ENCODE measurements at places on chromosomes 6 and 20. TPM values are rescaled to one million over a fixed set of nuclear protein-coding genes. Genes with fewer than 3 reads are reported as not detected.

GRCh38 chr6:13853871-13854270, 39.5 kb upstream of the MCUR1 start:
- H3K36me3 ChIP-seq, result peaks cover 5% of the 10 kb centered on the region
- no peaks in the 10 kb centered on the region for H3K4me1 ChIP-seq
- DNase-seq, result no peak
- H3K27me3 ChIP-seq, result peaks cover 15% of the 10 kb centered on the region
- no peak overlapping the region for H3K27ac ChIP-seq
- no peak overlapping the region for H3K4me3 ChIP-seq

GRCh38 chr6:158095031-158095430, 73.0 kb downstream of the SERAC1 start:
- no peaks in the 10 kb centered on the region for H3K4me1 ChIP-seq
- H3K36me3 ChIP-seq, result peaks cover 61% of the 10 kb centered on the region
- no peak overlapping the region for H3K27ac ChIP-seq
- no peak for DNase-seq
- no peak overlapping the region for H3K4me3 ChIP-seq

DNA sequence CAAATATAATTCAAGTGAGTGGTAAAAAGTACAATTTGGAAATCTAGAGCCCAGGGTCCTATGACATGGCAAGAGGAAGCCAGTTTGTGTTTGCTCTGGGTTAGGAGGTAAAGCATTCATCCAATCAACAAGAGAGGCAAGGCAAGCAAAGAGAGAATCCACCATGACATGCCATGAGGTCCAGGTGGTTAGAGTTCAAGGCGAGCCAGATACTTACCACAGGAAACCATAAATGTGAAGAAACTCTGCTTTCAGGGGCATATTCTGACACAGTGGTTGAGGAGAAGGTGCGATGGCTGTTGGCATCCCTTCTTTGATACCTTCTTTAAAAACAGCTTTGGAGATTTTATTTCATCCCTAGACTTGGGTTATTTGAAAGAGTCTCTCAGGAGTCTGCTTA, 193.8 kb upstream of the MAN1A1 start:
- H3K4me3 ChIP-seq, result no peak overlapping the region
- no peak for DNase-seq
- peaks cover 1% of the 10 kb centered on the region for H3K27me3 ChIP-seq
- peaks cover 21% of the 10 kb centered on the region for H3K4me1 ChIP-seq
- no peak overlapping the region for H3K27ac ChIP-seq

DNA sequence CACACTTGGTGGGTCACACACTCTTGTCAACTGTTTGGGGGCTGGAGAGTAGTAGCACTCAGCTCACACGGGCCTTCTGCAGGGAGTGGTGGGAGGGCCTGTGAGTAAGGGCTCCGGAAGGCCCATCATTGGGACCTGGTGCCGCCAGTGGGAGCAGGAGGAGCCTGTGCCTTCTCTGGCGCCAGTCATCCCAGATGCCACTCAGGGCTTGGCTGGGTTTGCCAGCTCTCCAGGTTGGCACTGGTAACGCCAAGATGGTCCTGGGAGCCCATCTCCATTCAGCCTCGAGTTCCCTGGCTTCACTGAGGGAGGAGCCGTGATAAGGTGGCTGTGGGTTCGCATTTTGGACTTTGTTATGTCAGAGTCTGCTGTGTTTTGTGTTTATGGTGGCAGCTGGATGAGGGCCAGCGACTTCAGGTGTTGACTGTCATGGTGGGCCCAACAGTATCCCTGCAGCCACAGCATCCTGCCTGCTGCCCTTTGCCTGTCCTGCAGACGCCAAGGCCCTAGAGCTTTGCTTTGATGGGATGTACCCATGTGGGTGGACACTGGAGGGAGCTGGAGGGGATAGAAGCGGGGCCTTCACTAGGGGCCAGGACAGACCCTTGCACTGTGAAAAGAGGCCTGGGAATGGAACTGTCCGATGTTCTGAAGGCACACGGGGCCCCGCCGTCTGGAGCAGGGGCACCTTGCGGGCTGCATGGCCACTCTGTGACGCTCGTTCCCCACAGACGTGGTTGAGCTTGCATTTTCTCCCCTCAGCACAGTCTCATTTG, 13.3 kb upstream of the DNAJC5 start:
- peaks cover 4% of the 10 kb centered on the region for H3K36me3 ChIP-seq
- no peaks in the 10 kb centered on the region for H3K27me3 ChIP-seq
- no peaks in the 10 kb centered on the region for H3K4me1 ChIP-seq
- H3K27ac ChIP-seq, result no peak overlapping the region

DNA sequence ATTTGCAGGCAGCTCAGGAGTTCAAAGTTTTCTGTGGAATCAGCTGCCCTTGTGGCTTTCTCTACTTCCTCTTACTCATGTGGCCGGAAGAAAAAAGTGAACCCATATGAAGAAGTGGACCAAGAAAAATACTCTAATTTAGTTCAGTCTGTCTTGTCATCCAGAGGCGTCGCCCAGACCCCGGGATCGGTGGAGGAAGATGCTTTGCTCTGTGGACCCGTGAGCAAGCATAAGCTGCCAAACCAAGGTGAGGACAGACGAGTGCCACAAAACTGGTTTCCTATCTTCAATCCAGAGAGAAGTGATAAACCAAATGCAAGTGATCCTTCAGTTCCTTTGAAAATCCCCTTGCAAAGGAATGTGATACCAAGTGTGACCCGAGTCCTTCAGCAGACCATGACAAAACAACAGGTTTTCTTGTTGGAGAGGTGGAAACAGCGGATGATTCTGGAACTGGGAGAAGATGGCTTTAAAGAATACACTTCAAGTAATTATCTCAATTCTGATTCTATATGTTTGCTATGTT, 1.1 kb downstream of the MGME1 start:
- DNase-seq, result peak; percentile 57
- H3K27ac ChIP-seq, result peak overlapping the region; percentile 99
- no peaks in the 10 kb centered on the region for H3K27me3 ChIP-seq
- H3K36me3 ChIP-seq, result peaks cover 33% of the 10 kb centered on the region
- peaks cover 67% of the 10 kb centered on the region for H3K4me1 ChIP-seq
- peak overlapping the region; percentile 91 for H3K4me3 ChIP-seq

- H3K4me3 ChIP-seq, result no peak overlapping the region
- H3K4me1 ChIP-seq, result no peaks in the 10 kb centered on the region
- H3K27ac ChIP-seq, result no peak overlapping the region
- DNase-seq, result no peak
- no peaks in the 10 kb centered on the region for H3K36me3 ChIP-seq
Measured at GRCh38 chr20:2006452-2007361, 12.8 kb upstream of the PDYN start.

DNA sequence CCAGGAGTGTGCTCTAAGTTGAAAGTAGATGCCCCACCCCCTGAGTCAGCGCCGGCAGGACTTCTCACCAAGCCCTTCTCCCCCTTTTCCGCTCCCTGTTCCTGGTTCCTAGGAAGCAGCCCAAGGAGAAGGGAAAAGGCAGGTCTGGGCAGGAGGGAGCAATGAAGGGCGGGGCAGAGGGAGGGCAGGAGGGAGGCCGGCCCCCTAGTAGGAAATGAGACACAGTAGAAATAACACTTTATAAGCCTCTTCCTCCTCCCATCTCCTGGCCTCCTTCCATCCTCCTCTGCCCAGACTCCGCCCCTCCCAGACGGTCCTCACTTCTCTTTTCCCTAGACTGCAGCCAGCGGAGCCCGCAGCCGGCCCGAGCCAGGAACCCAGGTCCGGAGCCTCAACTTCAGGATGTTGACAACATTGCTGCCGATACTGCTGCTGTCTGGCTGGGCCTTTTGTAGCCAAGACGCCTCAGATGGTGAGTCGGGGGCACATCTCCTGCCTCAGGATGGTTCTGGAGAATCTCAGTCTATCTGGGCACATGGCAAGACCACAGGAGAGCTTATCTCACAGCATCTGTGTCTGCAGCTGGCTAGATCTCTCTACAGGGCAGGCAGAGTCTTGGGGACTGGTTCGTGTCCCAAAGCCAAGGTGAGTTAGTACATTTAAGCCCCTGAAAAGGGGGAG, at the start of gene PROCR:
Gene PROCR (plus strand): TSS at position 320 of the 681 bp plus-strand sequence. CDS start 83 bp downstream, at position 403.
- H3K27me3 ChIP-seq, result peaks cover 2% of the 10 kb centered on the region
- peaks cover 6% of the 10 kb centered on the region for H3K36me3 ChIP-seq
- H3K4me3 ChIP-seq, result peak within 1 kb of the TSS; percentile 87
- DNase-seq, result peak; percentile 91
- H3K27ac ChIP-seq, result peak within 1 kb of the TSS; percentile 67

GRCh38 chr6:75070244-75070643, 135.6 kb downstream of the COL12A1 start:
- H3K4me1 ChIP-seq, result peaks cover 17% of the 10 kb centered on the region
- H3K27ac ChIP-seq, result no peak overlapping the region
- no peaks in the 10 kb centered on the region for H3K36me3 ChIP-seq
- no peak overlapping the region for H3K4me3 ChIP-seq
- H3K27me3 ChIP-seq, result peaks cover 2% of the 10 kb centered on the region

DNA sequence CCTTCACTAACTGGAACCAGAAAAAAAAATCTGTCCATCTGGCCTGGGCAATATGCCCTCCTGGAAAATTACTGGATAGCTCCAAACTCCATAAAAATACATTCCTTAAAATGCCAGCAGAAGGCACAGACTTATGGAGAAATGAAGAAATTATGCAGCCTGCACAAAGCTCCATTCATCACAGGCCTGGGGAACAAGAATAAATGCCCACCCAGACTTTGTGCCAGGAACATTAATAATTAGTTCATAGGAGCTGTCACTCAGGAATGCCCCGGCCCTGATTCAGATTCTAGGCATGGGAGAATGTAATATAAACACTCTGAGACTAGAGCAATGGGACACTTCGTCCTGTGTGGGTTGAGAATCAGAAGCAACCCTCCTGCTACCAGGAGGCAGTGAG, 199.3 kb downstream of the OTOR start:
- H3K27ac ChIP-seq, result no peak overlapping the region
- no peak overlapping the region for H3K4me3 ChIP-seq
- DNase-seq, result no peak
- H3K36me3 ChIP-seq, result peaks cover 5% of the 10 kb centered on the region

GRCh38 chr20:36202891-36203338, 33.4 kb upstream of the AAR2 start:
- peaks cover 4% of the 10 kb centered on the region for H3K36me3 ChIP-seq
- peak; percentile 16 for DNase-seq
- peaks cover 4% of the 10 kb centered on the region for H3K27me3 ChIP-seq
- no peaks in the 10 kb centered on the region for H3K4me1 ChIP-seq
- no peak overlapping the region for H3K4me3 ChIP-seq
- no peak overlapping the region for H3K27ac ChIP-seq

GRCh38 chr6:52641388-52641787, 29.5 kb upstream of the TMEM14A start:
- DNase-seq, result no peak
- no peak overlapping the region for H3K27ac ChIP-seq
- no peaks in the 10 kb centered on the region for H3K36me3 ChIP-seq

DNA sequence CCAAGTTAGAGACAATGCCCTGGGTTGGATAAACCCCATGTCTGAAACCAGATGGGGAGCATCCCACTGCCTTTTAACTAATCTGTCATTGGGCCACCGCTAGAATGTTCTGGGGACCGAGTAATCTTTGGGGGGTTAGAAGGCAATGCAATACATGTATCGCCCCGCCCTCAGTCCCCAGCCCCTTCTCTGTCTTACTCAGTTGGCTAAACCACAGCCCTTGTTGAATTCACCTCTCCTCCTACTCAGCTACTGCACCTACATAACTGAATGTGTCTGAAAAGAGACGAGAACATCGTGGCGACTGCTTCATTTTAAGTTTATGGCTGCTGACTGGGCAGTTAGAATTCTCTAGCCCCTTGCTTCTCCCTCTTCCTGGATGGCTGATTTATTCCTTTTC, 15.1 kb upstream of the CCR6 start:
- H3K4me1 ChIP-seq, result no peaks in the 10 kb centered on the region
- H3K27ac ChIP-seq, result no peak overlapping the region
- no peaks in the 10 kb centered on the region for H3K27me3 ChIP-seq
- H3K4me3 ChIP-seq, result no peak overlapping the region

DNA sequence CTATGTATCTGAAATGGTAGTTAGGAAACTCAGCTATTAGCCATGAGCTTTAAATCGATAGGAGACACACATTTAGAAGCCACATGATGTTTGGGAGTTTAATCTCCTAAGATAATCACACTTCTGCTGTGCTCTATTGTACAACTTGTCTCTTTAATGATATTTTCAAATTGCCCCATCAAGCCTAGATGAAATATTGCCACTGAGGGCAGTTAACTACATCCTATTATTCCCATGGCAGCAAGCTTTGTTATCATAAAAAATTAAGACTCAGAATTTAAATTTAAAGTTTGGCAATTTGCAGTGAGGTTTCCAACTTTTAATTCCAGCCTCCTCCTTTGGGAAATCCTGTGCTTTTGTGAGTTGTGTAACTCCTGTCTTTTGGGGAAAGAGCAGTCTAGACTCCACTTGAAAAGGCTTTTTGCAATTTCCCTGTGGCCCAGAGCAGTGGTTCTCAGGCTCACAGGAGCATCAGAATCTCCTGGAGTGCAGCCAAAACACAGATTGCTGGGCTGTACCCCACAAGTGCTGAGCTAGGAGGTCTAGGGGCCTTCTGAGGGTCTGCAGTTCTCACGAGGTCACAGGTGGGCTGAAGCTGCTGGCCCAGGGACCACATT, 792.4 kb downstream of the QKI start:
- DNase-seq, result no peak
- no peaks in the 10 kb centered on the region for H3K4me1 ChIP-seq
- no peaks in the 10 kb centered on the region for H3K27me3 ChIP-seq
- H3K4me3 ChIP-seq, result no peak overlapping the region
- H3K36me3 ChIP-seq, result no peaks in the 10 kb centered on the region
- H3K27ac ChIP-seq, result no peak overlapping the region

GRCh38 chr6:21664314-21665109, 71.0 kb downstream of the SOX4 start:
- peak overlapping the region; percentile 80 for H3K4me3 ChIP-seq
- H3K27me3 ChIP-seq, result peaks cover 48% of the 10 kb centered on the region
- peaks cover 4% of the 10 kb centered on the region for H3K36me3 ChIP-seq
- peaks cover 28% of the 10 kb centered on the region for H3K4me1 ChIP-seq
- no peak overlapping the region for H3K27ac ChIP-seq

DNA sequence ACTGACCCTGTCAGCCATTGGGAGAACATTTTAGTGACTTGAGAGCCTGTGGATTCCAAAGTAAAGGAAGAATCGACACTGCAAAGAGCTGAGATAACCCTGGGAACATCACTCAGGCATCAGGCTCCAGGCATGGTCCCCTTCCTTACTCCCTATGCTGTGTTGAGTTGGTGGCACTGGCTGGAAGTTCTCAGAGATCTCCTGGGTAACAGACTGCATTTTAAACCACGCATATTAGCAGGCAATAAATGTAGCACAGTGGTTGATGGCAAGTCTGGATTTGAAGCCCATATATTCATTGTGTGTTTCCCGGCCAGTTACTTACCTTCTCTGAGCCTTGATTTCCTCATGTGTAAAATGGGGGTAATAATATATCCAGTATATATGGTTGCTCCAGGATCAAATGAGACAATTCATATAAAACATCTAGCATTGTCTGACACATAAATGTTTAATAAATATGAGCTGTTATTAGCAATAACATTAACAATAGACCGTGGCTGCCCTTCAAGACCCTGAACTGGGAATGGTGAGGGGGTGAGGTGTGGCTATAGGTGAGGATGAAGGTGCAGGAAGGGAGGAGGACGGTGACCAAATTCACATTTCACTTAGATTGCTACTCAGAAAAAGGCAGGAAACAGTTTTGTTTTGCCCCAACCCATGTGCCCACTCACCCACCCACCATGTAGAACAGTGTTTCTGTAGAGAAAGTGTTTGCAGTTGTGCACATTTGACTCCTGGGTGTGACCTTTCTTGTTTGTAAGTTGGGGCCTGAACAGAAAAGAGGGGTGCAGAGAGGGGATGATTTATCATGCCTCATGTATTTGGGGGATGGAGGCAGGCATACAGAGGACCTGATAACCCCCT, 2.1 kb downstream of the PLCG1 start:
- peaks cover 59% of the 10 kb centered on the region for H3K4me1 ChIP-seq
- H3K4me3 ChIP-seq, result peak overlapping the region; percentile 90
- DNase-seq, result no peak
- peaks cover 2% of the 10 kb centered on the region for H3K27me3 ChIP-seq
- no peaks in the 10 kb centered on the region for H3K36me3 ChIP-seq

The SPTLC3 gene
- total RNA-seq, result not detected

The TMEM200A gene
- total RNA-seq, result 131 TPM

The RAET1L gene
- total RNA-seq, result not detected

The DDX39B gene
- 360 TPM for total RNA-seq

The FKBP1C gene
- 0.68 TPM for total RNA-seq

The PDE7B gene
- 1.1 TPM for total RNA-seq

The FAXC gene
- total RNA-seq, result 1.8 TPM
